ENCODE measurements at places on chromosomes 7 and 10.

DNA sequence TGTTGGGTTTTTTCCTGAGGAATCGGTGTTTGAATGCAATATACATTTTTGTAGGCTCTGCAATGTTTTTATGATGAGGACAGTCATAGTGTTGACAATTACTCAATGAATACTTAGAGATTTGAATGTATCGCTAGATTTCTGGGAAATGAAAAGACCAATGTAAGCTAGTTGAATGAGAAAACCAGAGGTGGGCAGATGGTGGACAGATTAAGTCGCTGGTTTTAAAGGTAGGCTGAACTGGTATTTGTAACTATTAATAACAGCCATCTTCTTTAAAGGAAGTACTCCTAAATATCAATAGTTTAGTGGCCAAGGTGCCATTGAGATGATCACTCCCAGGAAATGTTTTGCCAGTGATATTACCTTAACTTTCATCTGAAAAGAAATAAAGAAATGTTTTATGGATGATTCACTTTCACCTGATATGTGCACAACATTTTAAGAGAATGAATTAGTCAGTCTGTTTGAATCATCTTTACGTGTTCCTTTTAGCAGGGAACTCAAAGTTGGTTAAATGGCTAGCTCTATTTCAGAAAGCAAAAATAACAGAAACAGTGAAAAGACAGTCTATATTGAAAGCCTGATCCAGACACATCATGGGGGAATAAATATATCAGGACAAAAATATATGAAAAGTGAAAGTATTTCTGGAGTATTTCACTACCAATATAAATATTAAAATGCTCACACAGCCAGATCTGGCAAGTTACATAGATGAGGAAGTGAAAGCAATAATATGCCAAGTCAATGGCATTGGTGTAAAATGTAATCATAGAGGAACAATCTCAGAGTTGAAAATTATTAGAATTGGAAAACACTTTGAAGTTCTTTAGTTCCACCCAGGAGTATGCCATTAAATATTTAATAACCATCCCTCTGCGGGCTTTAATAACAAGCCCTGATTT is 20.7 kb downstream of the MET start:
- no peak for DNase-seq

DNA sequence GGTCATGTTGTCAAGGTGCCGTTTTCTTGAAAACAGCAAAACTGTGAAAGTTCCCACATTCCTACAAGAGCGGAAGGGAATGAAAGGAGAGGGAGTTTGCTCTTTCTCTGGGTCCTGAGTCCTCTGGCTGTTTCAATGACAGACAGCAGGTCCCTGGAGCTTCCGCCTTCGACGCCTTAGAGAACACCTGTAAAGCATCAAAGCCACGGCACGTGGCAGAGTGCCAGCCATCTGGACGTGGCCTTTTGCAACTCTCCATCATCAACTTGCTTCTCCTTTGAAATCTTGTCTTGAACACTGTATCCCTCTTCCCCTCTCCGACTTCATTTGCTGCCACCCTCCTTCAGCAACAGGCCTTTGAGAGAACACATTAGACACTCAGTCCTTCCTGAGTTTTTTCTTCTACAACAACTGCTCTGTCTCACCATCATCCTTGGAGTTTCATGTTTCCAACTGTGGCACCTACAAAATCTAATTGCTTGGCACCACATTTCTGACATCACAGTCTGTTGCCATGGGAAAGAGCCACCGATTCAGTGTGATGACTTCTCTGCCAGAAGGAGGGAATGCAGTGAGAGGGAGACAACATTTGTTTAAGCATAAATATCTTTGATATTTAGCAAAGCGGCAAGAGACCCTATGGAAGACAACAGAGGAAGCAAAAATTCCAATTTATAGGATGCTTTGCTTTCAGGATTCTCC is 204.9 kb upstream of the PTER start:
- DNase-seq: no peak

DNA sequence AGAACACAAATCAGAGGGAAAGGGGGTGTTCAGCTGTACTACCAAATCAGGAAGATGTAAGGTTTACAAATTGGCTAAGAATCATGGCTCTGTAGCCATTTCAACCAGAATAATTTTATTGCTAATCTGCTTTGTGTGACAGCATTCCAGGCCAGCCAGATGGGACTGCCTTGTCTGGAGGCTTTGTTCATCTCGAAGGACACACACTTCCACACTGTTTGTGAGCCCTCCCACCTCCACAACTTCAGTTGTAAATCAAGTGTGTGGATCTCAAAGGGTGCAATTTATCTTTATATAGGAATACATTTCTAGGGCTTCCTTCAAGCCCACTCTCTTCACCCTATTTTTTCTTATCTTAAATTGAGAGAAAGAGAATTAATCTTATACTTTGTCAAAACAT is 6.9 kb upstream of the OIT3 start:
- DNase-seq: no peak

- DNase-seq: peak; percentile 94
Observed at GRCh38 chr10:100433253-100434240, 29.3 kb upstream of the WNT8B start.

DNA sequence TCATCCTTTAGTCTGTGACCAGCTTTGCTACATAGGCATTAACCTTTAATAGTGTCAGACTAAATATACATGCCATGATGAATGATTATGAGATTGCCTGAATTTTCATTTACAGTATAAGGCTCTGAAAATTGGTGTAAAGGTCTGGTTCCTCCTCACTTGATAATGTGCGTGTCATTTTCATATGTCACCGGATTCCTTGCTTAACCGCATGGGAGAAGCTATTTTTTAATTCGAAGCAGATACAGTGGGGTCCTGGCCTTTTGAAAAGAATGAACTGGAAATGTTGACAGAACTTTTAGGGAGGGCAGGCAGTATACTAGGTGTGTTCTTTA is 192.4 kb upstream of the SH2B2 start:
- DNase-seq: no peak

DNA sequence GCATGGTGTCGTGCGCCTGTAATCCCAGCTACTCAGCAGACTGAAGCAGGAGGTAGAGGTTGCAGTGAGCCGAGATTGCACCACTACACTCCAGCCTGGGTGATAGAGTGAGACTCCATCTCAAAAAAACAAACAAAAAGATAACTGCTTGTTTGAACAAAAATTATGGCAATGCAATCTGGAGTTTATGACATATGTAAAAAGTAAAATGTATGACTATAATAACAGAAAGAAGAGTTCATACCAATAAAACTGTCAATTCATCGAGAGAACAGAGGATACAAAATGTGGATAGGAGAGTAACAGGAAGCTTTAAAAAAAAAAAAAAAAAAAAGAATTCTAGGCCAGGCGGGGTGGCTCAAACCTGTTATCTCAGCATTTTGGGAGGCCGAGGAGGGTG is 19.2 kb downstream of the SLC25A16 start:
- no peak for DNase-seq

- no peak for DNase-seq
Observed at GRCh38 chr10:70540789-70541360, 61.7 kb downstream of the PRF1 start.

DNA sequence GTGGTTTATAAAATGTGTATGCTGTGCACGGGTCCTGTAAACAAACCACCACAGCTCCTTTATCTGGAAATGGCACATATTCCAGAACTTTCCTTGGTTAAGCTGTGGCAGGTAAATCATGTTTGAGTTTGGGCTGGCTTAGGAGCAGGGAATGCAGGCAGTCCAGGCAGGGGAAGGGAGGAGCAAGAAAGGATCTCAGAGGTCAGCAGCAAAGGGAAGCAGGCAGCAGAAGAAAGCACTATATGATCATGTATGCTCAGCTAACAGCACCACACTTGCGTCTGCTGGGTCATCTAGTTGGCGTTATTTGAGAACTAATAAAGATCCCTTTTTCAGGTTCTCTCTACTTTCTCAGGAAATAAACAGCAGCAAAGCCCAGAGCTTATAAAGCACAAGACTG is 7.8 kb downstream of the ICA1 start:
- no peak for DNase-seq

- DNase-seq: no peak
Observed at GRCh38 chr10:70359017-70359550, 23.3 kb downstream of the LRRC20 start.

DNA sequence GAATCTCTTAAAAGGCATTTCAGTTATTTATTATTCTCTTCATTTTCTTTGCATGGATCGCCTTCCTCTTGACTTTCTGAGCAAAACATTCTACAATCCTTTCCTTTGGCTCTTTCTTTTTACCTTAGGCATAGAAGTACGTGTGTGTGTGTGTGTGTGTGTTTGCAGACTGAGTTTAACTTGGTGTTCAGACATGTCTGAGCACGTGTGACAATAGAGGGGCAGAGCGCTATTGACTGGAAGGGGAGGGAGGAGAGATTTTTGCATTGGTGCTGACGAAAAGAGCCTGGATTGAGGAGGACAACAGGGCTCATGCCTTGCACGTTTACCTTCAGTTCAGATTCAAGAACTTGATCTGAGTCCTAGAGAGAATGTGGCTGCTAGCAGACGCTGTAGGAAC is 129.8 kb downstream of the SEC23IP start:
- no peak for DNase-seq

GRCh38 chr7:22814261-22815208 is 8.1 kb downstream of the TOMM7 start:
- no peak for DNase-seq

DNA sequence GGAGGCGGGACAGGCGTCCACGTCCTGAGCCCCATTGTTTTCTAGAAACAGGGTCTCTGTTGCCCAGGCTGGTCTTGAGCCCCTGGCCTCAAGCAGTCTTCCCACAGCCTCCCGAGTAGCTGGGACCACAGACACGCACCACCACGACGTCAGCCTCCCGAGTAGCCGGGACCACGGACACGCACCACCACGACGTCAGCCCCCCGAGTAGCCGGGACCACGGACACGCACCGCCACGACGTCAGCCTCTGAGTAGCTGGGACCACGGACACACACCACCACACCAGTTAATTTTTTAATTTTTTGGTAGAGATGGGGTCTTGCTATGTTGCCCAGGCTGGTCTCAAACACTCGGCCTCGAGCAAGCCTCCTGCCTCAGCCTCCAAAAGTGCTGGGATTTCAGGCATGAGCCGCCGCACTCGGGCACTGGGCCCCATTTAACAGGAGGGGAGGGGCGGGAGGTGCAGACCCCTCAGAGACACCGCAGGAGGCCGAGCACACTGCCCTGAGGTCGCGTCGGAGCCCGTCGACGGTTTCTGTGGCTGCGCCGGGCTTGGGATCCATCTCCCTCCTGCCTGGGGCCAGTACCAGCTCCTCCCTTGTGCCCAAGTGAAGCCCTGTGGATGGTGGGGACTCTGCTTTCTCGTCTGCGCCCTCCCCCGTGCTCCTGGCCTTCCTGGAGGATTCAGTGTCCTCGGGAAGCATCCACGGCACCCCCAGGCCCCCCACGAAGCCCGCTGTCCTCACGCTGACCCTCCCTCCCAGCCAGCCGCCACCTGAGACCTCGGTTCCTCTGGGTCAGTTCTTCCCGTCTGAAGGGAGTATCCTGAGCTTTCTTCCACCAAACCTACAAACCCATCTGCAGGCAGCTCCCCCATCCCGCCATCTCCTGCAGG is 13.0 kb downstream of the FAM20C start:
- DNase-seq: no peak

GRCh38 chr10:80356563-80356988 is at the start of the genes DYDC1 and DYDC2:
TSS of gene DYDC1 (minus strand) at chr10:80356755. CDS start at chr10:80352601, 4,154 bp downstream.
TSS of gene DYDC2 (plus strand) at chr10:80356781. CDS start at chr10:80362444, 5,663 bp downstream.
- no peak for DNase-seq

DNA sequence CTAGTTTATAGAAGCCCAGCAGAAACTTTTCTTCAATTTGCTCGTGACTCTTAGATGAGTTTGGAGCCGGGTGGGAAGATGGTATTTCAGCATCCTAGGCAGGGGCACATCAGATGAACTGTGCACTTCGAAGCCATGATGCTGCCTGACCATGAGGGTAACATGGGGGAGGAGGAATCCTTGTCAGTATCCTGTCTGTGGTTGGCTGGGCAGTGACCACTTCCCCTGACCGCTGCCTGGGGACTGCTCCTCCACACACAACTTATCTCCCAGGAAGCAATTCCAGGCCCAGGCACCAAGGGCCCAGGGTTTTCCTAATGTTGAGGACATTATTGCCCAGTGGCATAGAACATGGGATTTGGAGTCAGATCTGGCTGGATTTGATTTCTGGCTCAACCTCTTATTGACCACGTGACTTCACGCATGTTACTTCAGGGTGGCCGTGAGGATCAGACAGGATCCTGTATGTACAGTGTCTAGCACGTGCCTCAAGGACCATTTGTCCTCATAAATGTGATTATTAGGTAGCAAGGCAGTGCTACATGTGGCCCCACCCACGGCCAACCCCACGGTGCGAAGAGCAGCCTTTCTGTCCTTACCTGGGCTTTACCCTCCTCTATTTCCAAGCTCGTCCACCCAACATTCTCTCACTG is 65.2 kb downstream of the PTPRE start:
- DNase-seq: no peak

- no peak for DNase-seq
Observed at GRCh38 chr10:74502963-74503608, 323.3 kb upstream of the KAT6B start.

- DNase-seq: no peak
Observed at GRCh38 chr10:88473989-88474883, 108.9 kb downstream of the RNLS start.

- no peak for DNase-seq
Observed at GRCh38 chr10:84258034-84258695, 13.3 kb downstream of the RGR start.

GRCh38 chr7:133819695-133820094 is 307.4 kb upstream of the LRGUK start:
- DNase-seq: no peak

Data from hematopoietic multipotent progenitor cell treated with erythropoietin and hydrocortisone succinate and interleukin-3 and kit ligand, for 15 days (in vitro differentiated cells).